ENCODE measurements at places on chromosomes 7 and 10.

GRCh38 chr7:129122078-129122750, 22.3 kb upstream of the TSPAN33 start:
- DNase-seq, result no peak

- no peak for DNase-seq
Observed at GRCh38 chr7:103940382-103941268, 48.8 kb downstream of the RELN start.

GRCh38 chr7:77877791-77878190, 79.2 kb downstream of the PHTF2 start:
- DNase-seq, result no peak

- DNase-seq, result no peak
Observed at GRCh38 chr7:20713792-20714191, 72.9 kb downstream of the SP8 start.

DNA sequence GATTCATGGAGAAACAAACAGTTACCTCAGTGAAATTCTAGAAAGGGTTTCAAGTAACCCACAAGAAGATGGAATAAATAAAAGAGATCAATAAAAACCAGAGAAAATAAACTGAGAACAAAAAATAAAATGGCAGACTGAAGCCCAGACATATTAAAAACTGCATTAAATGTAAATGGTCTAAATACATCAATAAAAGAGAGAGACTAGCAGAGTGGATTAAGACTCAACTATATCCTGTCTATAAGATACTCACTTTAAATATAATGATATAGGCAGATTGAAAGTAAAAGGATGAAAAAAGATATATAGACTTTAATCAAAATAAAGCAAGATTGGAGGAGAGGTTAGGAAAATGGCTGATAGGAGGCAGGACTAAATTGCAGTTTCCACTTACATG, 18.8 kb upstream of the EBF3 start:
- no peak for DNase-seq
